ENCODE measurements at places on chromosomes 11 and 22. TPM values are rescaled to one million over a fixed set of nuclear protein-coding genes. Genes with fewer than 3 reads are reported as not detected.

DNA sequence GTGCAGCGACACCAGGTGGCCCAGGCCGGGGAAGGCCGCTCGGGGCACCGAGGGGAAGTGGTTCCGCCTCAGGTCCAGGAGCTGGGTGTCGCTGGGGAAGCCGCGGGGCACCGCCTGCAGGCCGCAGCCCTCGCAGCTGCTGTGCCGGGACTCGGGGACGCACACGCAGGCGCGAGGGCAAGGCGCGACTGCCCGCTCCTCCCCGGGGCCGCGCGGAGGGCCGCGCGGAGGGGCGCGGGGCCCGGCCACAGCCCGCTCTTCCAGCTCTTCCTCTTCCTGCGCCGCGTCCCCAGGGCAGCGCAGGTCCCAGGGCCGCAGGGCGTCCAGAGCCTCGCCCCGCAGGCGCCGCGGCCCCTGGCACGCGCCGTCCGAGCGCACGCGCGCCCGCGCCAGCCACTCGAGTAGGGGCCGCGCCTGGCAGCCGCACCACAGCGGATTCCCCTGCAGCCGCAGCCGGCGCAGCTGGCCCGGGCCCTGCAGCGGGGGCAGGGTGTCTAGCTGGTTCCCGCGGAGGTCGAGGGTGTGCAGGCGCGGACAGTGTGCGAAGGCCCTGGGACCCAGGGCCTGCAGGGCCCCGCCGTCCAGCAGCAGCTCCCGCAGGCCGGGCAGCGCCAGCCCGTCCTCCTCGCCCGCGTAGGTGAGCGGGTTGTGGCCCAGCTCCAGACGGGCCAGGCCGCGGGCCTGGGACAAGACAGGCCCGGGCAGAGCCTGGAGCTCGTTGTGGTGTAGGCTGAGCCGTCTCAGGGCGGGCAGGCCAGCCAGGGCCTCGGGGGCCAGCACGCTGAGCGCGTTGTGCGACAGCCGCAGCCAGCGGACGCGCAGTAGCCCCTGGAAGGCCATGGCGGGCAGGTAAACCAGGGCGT is 2.8 kb downstream of the CHADL start:
- peak; percentile 90 for DNase-seq

The GDPD5 gene
- total RNA-seq: 7.0 TPM

- no peak for DNase-seq
These were observed 45.0 kb downstream of the TEAD1 start for GRCh38 chr11:12719221-12719620.

- no peak for DNase-seq
These were observed 123.7 kb upstream of the CCDC90B start for GRCh38 chr11:83409891-83410290.

DNA sequence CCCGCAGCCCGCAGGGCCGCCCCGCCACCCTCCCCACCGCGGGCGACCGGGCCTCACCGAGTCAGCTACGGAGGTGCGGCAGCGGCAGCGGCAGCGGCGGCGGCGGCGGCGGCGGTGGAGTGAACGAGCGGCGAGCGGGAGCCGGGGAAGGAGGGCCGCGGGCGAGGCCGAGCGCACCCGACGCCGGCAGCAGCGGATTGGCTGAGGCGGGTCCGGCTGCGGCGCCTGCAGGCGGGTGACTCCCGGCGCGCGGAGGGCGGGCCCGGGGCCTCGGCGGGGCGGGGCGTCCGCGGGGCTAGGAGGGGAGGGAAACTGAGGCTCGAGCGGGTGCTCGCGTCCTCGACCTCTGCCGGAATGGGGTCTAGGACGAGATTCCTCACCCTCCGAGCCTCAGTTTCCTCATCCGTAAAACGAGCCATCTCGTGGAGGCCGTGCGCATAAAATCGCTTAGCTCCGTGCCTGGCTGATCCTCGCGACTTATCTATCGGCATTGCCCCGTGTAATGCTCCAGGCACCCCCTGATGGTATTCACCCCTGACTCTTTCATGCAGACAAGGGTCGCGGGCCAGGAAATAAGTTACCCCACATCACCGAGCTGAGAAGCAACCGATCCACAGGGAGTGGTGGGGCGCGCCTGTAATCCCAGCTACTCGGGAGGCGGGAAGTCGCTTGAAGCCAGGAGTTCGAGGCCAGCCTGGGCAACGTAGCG is at the start of gene CPT1A:
Gene CPT1A (minus strand): TSS at position 199 of the 709 bp plus-strand sequence. CDS start 26,442 bp downstream, outside the sequence.
- peak; percentile 86 for DNase-seq

DNA sequence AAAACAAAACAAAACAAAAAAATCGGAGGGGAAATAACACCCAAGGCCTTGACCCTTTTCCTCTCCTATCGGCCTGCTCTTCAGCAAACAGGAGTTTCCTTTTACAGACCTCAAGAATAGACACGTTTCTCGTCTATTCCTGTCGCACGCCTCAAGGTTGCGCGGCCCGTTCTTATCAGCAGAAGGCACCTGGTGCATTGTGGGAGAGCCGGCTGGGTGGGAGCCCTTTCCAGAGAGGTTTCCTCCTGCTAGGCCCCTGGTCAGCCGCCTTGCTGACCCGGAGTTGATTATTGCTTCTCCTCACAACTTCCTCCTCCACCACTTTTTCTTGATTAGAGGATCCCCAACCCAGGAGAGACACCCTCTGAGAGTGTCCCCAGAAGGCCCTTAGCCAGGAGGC is 497.3 kb downstream of the MIAT start:
- no peak for DNase-seq

DNA sequence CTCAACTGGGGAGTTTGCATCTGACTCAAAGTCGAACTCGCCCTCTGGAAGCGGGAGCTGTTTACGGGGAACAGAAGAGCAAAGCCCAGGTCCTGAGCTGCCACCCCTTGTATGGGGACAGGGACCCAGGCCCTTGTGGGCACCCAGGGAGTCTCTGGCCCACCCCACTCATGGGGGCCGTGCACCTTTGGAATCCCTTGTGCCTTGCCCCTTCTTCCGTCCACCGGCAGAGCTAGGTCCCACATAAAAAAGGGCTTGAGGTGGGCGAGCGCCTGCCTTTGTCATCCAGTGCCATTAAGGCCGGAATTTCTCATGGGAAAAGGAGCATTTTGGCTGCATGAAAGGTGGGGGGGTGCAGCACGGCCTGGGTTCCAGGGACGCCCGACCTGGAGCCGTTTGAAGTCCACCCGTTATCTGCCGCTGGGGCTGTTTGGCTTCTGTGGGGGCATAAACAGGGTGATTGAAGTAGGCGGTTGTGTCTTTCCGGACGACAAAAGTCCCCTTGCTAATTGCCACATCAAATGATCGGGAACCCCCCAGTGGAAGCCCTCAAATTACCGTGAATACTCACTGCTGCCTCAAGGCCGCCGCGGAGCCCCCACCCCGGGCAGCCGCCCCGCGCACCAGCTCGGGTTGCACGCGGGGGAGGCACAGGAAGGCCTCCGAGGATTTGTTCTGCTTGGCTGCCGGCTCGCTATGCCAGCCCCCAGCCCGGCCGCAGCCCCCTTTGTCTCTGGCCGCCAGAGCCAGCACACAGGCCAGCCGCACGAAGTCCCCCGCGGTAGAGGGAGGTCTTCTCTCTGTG is 49.0 kb upstream of the FGF3 start:
- no peak for DNase-seq

DNA sequence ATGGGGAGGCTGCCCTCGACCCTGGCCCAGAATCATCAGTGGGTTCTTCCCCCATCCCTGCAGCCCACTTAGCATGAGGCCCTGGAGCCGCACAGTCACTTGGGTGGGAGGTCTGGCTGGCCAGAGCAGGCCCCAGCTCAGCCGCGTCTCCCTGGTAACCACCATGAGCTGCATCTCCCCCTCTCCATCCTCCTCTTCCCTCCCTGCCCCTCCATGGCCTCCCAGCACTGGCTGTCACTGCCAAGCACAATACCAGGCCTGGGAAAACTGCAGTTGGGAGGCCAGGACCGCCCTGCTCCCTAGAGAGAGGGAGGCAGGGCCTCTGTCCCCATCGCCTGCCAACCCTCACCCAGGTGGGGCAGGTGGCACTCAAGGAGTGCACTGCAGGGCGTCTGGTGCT is 8.0 kb downstream of the CSDC2 start:
- DNase-seq: no peak

The CARD18 gene
- not detected for total RNA-seq

- DNase-seq: no peak
These were observed 27.9 kb upstream of the RIC3 start for GRCh38 chr11:8196749-8197148.

- no peak for DNase-seq
These were observed 79.1 kb downstream of the MSANTD4 start for GRCh38 chr11:105942921-105943320.

GRCh38 chr22:35605851-35606481 is 11.2 kb downstream of the MB start:
- no peak for DNase-seq

Data from Calu3 (cell line).